ENCODE measurements at places on chromosomes 5 and 9.

DNA sequence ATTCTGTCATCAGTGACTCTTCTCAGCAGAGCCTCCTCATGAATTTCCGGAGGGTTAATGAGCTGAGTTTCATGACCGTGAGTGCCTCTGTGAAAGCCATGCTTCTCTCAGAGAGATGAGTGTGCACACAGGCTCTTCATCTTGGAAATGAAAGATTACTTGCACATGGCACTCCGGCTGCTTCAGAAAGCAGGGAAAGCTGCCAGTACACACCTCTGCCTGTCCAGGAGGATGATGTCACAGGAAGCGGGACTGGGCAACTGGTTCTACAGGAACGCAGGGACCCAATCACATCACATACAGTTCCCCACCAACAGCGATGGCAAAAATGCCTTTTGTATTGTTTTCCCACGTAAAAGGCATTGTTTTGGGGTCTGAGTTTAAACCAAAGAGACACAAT, 286.0 kb upstream of the DAP start:
- DNase-seq = no peak

DNA sequence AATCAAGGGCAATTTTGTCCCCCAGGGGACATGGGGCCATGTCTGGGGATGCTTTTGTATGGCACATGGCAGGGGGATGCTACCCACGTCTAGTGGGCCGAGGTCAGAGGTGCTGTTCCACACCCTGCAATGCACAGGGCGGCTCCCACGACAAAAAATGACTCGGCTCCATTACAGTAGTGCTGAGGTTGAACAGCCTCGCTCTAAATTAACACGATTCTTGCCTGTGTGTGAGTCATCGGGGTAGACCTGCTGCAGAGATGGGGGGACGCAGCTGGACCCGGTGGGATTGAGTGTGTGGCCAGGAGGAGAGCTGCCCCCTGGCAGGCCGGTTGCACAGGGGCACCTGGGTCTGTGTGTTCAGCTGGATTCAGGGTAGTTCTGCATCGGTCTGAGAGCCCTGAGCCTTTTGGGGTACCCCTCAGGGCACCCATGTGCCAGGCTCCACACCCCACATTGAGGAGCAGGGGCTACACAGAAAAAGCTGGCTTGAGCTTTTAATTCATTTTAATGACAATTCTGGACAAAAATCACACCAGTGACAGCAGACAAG, 20.0 kb upstream of the COL5A1 start:
- no peak for DNase-seq

DNA sequence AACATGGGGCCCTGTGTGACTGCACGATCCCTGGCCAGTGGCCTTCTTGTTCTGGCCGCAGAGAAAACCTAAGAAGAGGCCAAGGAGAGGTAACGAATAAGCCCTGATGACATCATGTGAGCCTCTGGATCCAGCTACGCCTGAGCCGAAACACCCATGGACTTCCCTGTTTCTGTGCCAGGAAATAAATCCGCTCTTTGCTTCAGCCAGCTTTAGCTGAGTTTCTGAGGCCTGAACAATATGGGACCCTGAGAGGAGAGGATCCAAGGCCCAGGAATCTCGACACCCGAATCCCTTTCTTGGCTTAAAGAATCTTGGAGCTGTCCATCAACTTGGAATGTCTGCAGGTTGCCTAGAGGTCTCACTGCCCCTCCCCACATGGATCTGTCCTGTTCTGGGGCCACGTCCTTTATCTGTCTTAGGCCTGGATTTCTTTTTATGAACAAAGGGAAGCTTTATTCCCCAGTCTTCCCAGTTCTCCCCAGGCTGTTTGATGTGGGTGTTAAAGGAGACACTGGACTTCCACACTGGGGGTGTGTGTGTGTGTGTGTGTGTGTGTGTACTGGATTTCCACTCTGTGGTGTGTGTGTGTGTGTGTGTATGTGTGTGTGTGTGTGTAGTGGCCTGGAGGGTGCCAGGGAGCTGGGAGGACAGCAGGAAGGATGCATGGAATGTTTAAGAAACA, 13.7 kb downstream of the IER5L start:
- DNase-seq = no peak

DNA sequence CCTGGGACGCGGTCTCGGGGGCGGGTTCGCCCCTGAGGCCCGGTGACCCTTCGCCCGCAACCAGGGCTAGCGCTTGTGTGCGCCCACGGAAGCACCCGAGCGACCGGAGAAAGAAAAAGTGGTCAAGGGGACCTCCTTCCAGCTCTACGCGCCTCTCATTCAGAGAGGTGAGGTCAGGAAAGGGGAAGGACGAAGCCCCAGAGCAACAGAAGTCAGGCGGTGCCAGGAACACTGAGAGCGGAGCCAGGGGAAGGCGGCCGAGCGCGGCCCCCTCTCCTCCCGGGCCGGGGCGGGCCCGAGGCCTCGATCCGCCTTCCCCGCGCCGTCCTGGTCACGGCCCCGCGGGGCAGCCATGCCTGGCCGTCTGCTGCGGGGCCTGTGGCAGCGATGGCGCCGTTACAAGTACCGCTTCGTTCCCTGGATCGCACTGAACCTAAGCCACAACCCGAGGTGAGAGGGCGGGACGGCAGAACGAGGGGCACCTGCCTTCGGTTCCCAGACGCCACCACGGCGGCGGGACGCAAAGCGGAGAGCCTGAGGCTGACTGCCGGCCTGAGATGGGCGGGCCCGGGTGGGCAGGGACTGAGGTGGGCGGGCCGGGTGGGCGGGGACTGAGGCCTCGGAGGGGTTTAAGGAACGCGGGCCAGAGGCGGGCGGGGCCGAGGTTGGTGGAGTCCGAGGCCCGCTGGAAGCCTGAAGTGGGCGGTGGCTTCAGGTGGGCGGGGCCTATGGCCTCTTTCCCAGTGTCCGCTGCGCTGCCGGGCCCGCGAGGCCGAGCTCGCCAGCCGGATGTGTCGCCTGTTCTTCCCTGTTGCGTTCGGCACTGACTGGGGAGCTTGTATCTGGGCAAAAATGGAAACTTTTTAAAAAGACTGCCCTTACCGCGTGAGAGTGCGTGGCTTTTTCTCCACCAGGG, at the start of gene SETD9:
Gene SETD9 (plus strand): TSS at position 303 of the 916 bp plus-strand sequence. CDS start 50 bp downstream, at position 353.
- DNase-seq = peak; percentile 82

- no peak for DNase-seq
Observed at GRCh38 chr9:19551124-19551929, 142.5 kb downstream of the ACER2 start.
